ENCODE measurements at places on chromosomes 7 and 10.

GRCh38 chr7:70857793-70858545, 274.0 kb upstream of the GALNT17 start:
- DNase-seq = no peak

GRCh38 chr7:132536654-132537395, 39.4 kb downstream of the PLXNA4 start:
- DNase-seq = no peak

DNA sequence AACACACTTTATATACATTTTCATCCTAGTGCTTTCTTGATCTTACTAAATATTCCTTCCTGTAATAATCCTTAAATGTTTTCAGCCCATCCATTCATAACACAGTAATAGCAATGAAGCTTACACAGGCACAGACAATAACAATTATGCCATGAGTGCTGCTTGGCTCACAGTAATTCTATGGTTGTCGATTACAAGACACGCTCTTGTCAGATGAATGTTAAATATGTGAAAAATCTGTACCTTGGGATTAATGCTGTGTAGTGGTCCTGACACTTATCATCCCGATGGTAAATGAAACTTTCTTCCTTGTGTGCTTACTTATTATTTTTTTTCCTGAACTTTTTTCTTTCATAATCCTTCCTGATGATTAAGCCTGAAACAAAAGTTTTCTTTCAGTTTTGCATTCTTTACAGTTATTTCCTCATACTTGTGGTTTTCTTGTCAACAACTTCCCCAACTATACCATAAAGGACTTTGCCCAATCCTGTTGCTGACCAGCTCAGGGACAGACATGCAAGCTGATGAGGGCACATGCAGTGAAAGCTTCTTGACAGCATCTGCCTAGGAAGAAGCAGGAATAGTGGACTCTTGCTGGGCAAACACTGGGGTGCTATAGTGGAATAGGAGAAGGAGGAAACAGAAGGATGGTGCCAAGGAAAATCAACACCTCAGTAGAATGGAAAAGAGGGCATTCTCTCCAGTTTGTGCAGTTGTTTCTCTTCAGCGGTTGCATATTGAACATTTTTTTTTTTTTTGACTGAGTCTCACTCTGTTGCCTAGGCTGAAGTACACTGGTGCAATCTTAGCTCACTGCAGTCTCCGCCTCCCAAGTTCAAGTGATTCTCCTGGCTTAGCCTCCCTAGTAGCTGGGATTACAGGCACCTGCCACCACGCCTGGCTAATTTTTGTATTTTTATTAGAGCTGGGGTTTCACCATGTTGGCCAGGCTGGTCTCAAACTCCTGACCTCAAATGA, 6.7 kb upstream of the MGAM2 start:
- DNase-seq = no peak

DNA sequence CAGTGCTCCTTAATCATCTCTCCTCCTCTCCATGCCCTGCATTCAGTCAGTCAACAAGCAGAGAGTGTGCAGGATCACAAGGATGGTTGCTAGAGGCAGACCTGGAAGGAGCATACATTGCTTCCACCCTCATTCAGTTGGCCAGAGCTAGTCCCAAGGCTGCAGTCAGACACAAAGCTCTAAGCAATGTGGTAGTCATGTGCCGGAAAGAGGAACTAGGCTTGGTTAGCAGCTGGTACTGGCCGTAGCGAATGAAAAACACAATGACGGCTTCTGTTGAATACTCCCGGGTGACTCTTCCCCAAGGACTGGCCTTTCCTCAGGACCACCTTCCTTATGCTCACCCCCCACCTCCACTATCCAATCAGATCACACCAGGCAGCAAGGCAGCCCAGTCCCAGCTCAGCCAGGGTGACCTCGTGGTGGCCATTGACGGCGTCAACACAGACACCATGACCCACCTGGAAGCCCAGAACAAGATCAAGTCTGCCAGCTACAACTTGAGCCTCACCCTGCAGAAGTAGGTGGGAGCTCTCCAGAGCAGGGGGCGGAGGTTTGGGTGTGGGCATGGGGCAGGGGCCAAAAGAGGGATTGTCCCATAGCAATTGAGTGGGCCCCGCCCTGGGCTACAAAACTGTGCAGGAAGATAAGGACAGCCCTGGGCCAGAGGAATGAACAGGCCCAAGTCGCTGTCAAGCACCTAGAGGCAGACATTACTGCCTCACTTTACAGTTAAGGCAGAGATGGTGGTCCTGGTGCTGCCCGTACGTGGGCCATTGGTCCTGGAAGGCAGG, 10.9 kb downstream of the LDB3 start:
- no peak for DNase-seq

- no peak for DNase-seq
These were observed 1.0 kb upstream of the UBN2 start for GRCh38 chr7:139230023-139230422.

All from T-helper 22 cell (primary cell).